ENCODE measurements at places on chromosomes 2 and 18.

DNA sequence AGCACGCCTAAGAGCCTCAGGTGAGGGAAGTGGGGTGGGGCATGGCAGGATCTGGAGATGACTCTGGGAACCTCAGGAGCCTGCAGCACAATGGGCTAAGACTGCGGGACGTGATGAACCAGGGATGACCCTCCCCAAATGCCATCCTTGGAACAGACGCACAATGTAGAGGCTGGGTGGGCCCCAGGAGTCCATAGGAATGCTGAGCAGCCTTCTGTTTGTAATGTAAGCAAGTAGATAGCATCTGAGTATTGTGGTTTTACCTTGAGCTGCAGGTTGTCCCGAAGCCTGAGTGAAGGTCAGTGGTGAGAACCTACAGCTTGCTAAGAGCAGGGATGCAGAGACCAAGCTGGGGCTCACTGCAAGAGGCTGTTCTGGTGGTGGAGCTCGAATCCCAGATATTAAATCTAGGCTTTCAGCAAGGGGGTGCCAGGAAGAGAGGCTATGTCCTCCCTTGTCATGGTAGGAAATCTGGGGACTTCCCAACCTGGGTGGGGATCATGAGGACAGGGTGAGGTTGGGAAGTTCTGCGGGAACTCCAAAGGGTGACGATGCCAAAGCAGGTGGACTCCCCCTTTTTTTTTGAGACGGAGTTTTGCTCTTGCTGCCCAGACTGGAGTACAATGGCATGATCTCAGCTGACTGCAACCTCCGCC is 5.8 kb downstream of the SCTR start:
- DNase-seq, result no peak

DNA sequence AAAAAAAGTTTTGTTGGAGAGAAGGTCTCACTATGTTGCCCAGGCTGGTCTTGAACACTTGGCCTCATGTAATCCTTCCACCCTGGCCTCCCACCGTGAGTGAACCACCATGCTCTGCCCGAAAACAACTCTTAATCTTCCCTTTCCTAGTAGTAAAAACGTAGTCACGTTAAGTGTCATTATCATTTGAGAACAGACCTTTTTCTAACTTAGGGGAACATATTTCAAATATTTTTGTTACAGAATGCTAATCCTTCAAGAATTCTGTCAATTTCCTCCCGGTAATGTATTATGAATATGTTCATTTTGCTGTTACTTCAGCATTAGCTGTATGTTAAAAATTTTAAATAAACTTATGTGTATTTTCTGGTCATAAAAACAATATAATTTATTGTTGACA is 49.7 kb downstream of the MTA3 start:
- no peak for DNase-seq

- DNase-seq, result no peak
These were observed 539.6 kb upstream of the FSHR start for GRCh38 chr2:49693961-49694360.

DNA sequence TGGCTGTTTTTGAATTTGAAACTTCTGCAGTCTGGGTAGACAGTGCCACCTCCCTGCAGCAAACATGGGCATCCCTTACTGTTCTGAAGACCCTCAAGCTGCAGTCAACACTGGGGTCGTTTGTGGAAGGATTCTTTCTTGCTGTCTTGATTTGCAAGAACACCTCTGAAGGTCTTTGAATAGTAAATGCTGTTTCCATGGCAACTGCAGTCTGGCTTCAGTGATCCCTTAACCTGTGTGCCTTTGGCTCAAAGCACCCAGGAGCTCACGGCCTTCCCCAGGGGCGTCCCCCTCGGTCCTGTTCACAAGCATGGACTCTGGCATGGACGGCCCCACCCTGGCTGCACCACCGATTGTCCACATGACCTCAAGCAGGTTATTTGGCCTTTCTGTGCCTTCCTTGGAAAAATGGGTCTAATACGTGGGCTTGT is 38.3 kb downstream of the LRRFIP1 start:
- DNase-seq, result no peak

- DNase-seq, result no peak
These were observed 389.8 kb downstream of the FIGN start for GRCh38 chr2:163345795-163346573.

DNA sequence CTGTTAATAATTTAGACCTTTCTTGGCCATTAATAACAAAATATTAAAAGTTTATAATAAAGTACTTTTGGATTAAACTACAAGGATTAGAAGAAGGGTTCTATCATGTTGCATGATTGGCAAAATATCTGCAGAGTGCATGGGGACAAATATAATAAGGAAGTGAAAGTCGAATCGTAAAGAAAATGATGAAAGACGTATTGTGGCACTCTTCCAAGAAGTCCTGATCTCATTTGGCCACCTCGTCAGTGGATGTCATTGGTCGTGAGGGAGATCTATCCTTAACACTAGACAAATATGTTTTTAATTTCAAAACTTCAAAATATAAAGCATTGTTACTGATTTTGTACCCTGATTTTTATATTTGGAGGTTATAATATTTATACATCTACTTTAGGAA is 197.7 kb upstream of the STON1 start:
- DNase-seq, result no peak

DNA sequence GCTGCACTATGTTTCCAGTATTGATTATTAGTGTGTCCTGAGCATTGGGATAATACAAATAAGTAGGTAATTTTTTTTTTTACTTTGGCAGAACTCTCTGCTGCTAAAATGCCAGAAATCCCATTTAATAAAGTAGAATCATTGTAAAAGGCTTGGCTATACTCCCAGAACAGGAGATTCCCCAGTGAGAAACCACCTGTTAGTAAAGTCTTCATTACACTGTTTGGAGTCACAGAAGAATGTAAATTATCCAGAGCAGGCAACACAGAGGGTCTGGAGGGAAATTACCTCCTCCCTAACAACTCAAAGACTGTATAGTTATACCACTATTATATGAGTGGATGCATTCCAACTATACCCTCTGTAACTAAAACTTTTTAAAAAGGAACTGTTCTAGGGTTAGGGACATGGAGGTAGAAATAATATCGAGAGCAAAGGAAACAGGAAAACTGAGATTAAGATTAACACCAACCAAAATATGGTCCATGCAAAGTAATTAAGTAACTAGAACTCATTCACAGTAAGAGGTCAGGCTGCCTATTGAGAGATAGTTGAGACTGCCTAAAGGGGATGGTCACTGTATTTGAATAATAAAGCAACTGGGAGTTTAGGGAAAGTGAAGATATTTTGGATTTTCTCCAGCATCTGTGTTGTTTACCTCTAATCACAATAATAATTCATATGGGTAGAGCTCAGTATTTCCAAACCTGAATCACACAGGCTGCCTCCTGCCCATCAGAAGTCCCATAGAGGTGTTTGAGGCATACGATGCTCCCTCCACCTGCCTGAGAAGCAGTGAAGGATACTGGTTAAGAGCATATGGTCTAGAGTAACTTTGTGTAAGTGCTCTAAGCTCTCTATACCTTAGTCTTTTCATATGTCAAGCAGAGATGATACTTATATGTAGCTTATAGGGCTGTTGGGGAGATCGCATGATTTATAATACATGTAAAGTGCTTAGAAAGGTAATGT is 34.4 kb downstream of the MAP2 start:
- no peak for DNase-seq

GRCh38 chr18:73279498-73279897 is 411.7 kb upstream of the NETO1 start:
- no peak for DNase-seq

- DNase-seq, result no peak
These were observed 21.2 kb upstream of the ATOH8 start for GRCh38 chr2:85732467-85733120.

DNA sequence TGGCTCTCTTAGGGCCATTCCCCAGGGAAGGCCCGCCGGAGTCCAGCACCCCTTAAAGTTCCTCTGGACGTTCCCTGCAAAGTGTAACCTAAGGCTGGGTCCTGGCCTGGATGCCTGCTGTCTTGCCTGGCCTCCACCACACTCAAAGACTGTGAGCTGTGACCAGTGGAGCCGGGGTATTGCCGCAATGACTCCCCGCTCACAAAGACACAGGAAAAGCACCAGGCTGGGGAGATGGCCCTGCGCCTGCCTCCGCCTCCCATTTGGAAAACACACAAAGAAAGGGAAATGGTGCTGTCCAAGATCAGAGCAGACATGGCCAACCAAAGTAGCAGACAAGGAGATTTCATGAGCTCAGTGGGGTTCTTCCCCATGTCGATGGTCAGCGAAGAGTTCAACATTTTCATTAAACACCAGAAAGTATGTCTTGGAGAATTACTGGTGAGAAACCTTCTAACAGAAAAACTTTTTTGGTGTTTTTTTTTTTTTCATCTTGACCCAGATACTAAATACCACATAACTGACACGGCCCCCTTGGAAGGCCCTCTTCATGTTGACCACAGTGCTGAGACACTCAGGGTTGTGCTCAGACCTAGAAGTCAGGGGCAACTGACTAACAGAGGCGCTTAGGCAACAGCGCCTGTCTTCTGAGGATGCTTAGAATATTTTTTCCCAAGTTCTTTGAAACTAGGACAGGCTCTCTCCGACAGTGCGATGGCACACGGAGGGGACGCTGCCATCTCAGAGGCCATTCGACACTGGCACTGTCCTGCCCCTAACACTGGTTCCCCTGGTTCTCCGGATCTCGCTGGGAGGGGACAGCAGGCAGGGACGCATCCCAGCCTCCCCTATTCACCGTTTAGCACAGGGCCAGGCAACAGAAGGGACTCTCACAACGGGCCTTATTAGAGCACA is 226.4 kb upstream of the ID2 start:
- DNase-seq, result no peak

- DNase-seq, result no peak
These were observed 73.4 kb downstream of the ZBTB7C start for GRCh38 chr18:48335829-48336228.

- DNase-seq, result peak; percentile 41
These were observed 9.1 kb upstream of the ARID5A start for GRCh38 chr2:96527286-96528005.

DNA sequence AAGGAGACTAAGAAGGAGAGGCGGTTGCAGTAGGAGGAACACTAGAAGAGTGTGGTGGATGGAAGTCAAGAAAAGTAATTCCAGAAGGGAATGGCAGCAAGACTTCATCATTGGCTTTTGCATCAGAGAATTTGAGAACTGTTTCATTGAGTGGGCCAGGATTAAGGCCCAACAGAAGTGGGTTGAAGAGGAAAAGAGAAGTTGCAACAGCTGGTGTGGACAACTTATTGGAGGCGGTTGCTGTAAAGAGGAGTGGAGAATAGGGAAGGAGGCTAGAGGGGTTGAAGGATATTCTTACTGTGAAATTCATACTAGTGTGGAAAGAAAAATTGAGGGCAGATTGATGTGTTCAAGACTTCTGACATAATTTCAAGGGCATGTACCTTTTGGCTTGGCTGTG is 168.7 kb upstream of the FN1 start:
- DNase-seq, result no peak

- peak; percentile 66 for DNase-seq
These were observed 118.2 kb downstream of the SPTBN1 start for GRCh38 chr2:54574107-54574859.

DNA sequence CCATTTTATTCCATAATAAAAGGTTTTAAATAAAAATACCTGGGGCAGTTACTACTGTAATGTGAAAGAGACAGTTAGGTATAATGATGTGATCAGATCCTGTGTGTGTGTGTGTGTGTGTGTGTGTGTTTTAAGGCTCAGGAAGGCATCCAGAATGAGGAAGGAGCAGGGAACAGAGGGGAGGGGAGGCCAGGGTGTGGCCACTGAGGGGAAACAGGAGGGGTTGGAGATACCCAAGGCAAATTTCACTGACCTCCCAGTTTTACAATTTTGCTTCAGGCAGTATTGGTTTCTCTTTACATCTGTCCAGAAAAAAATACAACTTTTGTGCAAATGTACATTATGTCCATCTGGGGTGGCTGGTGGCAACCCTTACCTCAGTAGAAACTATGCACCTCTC is 163.5 kb upstream of the FBXO11 start:
- no peak for DNase-seq

GRCh38 chr2:48284621-48285212 is 245.2 kb upstream of the STON1 start:
- no peak for DNase-seq

DNA sequence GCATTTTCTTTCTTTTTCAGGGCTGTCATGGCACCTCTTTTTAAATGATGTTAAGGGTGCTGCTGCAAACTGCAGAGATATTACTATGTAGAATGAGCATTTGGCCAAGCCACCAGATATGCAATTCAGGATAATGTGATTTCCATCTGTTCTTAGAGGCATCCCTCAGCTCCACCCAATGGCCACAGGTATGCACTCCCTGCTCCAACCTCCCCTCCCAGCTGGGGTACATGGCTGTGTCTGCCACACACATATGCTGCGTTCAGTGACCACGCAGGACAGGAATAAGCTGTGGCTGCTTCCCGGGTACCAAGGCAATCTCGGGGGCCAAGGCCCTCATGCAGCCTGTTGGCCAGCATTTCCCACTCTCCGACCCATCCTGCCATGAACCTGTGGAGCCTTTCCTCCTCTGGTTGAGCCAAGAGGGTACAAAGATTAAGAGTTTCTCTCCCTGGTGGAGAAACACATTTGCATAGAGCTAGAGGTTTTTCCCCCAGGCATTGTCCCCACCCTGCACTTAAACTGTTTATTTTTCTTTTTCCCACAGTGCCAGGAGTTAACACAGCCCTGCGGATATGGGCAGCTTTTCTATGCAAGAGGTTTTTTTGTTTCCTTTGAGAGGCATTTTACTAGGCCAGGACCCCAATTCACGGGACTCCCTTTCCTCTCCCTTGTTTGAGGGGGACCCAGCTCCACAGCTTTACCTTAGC is 147.0 kb downstream of the GCA start:
- no peak for DNase-seq

GRCh38 chr2:67169417-67170140 is 227.6 kb upstream of the ETAA1 start:
- DNase-seq, result no peak

GRCh38 chr2:24571828-24572442 is 80.9 kb downstream of the NCOA1 start:
- DNase-seq, result no peak

DNA sequence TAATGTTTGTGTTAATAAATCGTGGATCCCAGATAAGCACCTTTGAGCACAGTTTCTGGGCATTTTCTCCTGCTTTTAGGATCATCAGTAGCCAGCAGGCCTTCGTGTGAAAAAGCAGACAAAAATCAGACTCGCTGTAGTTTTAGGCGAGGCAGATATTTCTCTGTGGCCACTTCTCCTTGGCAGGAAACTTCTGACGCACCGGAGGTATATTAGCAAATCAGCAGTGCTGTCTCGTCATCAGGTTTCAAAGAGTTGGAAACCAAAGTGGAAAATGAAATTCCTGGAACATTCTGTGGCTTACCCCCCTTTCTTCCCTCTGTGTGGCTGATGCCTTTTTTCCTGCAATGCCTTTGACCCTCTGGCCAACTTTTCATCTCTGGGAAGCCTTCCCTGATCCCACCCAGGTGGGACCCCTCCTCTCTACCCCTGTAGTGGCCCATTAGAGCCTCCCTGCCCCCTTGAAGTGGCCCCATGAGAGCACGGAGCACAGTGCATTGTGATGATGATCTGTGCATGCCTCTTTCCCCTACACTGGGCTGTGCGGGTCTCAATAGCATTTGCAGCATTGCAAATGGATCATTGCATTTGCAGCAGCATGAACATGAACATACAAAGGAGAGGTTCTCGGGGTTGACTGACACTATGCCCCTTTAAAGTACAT is 93.3 kb downstream of the RNF144A start:
- no peak for DNase-seq

GRCh38 chr2:43438858-43439655 is 156.8 kb downstream of the THADA start:
- no peak for DNase-seq

GRCh38 chr2:10054424-10054823 is 11.1 kb downstream of the KLF11 start:
- no peak for DNase-seq
